ENCODE measurements at places on chromosomes 3 and 15. TPM values are rescaled to one million over a fixed set of nuclear protein-coding genes. Genes with fewer than 3 reads are reported as not detected.
A peak's percentile ranks its signal among the peaks of the same experiment; 100 is the strongest.

GRCh38 chr3:47622671-47623461 lies 44.2 kb upstream of the CSPG5 start:
- DNase-seq: no peak

GRCh38 chr15:73573037-73573436 lies 60.2 kb downstream of the NPTN start:
- DNase-seq: no peak

DNA sequence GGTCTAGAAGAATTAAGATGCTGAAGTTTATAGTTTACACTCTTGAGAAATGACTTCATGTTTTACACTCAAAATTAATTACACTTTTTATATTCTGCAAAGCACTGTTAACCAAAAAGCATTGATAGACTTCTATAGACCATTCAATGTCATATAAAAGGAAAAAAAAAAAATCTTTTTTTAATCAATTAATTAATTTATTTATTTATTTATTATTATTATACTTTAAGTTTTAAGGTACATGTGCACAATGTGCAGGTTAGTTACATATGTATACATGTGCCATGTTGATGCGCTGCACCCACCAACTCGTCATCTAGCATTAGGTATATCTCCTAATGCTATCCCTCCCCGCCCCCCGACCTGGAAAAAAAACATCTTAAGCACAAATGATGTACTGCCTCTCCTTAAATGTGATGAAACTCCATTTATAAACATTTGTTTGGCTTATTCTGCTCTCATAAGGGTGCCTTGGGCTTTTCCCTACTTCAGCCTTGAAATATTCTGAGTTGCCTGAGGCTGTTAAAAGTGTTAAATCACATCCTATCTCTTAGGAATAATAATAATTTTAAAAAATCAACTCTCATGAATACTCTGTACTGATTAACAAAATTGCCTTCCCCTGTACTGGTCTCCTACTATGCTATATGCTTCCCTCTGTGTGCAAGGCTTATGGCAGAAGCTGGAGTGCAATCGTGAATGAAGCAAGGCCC lies 466.9 kb downstream of the SOX2 start:
- DNase-seq: no peak

GRCh38 chr3:173893066-173893465 lies 495.5 kb downstream of the NLGN1 start:
- peak; percentile 0 for DNase-seq

DNA sequence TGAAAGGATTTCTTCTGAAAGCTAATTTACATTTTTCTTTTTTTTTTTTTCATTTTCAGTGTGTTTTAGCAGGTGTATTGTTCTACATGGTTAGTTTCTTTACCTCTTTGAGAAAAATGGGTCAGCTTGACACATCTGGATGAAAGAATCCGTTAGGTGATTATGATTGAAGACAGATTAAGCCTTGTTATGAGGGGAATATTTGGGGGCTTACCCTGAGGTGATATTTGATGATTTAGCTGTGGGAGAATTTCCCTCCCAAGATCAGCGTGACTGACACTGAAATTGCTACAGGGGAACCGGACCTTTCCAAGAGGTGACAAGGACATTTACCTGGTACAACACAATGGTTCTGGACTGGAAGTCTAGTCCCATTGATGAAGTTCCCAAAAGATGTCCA lies 147.5 kb downstream of the NFKBIZ start:
- no peak for DNase-seq

GRCh38 chr3:9934235-9934621 lies 594 bp downstream of the CRELD1 start:
- DNase-seq: no peak

DNA sequence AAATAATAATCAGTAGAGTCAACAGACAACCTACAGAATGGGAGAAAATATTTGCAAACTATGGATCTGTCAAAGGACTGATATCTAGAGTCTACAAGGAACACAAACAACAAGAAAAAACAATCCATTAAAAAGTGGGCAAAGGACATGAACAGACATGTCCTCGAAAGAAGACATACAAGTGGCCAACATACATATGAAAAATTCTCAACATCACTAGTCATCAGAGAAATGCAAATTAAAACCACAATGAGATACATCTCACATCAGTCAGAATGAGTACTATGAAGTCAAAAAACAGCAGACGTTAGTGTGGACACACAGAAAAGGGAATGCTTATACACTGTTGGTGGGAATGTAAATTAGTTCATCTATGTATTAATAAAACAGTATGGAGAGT lies 33.7 kb downstream of the SLC2A2 start:
- peak; percentile 16 for DNase-seq

- no peak for DNase-seq
Measured at GRCh38 chr15:27993996-27994780, 104.9 kb downstream of the OCA2 start.

GRCh38 chr3:61439122-61439458 lies 122.3 kb upstream of the PTPRG start:
- no peak for DNase-seq

DNA sequence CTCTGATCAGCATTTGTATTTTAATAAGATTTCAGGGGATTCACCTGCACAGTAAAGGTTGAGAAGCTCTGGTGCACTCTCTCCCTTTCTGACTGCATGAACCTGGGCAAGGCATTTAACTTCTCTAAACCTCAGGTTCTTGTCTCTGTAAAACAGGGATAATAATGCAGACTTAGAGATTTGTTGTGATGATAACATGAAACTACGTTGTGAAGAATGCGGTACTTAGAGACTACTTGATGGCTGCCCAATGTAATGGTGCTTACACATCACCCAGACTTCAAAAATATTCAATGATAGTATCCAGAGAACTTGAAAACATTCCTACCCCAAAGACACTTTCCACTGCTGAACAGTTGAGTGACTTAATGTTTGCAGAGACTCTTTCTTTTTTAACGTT lies 19.8 kb upstream of the TNFSF10 start:
- peak; percentile 42 for DNase-seq

DNA sequence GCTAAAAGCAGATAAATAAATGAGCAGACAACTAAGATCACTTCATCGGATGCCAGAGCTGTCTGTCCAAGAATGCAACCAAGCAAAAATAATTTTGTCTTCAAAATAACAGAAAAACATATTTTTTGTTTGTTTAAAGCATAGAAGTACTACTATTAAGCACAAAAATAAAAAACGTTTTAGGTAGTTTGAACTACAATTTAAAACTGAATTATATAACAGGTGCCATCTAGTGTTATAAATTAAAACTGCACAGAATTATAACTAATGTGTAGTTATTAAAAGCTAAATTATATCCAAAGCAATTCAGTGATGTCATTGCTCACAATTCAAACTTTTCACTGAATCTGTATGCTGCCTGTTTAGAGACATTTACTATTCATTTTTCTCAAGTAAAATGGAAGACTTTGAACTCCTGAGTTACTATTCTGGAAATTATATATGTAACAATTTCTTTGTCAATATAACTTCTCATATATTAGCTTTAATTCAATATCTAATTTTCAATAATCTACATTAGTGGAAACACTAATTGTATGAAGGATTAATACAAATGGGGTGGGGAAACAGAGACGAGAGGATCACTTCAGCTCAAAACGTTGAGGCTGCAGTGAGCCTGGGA lies 29.5 kb downstream of the LINS1 start:
- peak; percentile 20 for DNase-seq

- no peak for DNase-seq
Measured at GRCh38 chr3:38332201-38332600, 14.4 kb upstream of the XYLB start.

GRCh38 chr15:63365273-63365680 lies 16.4 kb downstream of the CA12 start:
- no peak for DNase-seq

DNA sequence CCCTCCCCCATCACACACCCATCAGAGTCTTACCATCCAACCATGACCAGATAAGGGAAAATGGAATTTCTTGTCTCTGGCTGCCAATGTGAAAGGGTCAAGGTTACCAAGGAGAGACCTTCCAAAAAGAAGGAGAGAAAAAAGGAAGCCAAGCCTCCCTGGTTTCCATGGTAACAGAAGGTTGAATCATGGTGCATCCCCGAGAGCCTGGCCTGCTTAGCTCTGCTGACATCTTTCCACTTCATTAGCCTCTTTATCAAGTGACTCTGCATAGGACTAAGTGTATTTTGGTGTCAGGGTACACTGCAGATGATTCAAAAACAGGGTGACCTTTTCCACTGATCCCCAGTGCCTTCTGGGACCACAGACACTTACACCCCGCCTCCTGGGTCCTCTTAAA lies 225.7 kb upstream of the PPP2R3A start:
- DNase-seq: no peak

DNA sequence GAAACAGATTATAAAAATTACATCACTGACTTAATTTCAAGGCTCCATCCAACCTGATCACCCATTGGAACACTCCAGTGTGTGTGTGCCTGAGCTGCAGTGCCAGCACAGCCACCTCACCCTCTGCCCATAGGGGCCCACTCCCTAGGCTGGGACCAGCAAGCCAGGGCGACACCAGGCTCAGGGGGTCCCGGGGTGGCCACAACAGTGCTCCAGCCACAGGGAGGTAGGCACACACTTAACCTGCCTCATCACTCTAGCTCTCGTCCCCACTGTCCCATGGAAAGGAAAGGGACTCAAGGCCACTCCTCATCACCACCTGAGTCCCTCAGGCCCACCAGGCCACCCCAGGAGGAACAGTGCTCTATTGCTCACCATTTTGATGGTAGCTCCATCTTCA lies 24.9 kb downstream of the ZXDC start:
- no peak for DNase-seq

DNA sequence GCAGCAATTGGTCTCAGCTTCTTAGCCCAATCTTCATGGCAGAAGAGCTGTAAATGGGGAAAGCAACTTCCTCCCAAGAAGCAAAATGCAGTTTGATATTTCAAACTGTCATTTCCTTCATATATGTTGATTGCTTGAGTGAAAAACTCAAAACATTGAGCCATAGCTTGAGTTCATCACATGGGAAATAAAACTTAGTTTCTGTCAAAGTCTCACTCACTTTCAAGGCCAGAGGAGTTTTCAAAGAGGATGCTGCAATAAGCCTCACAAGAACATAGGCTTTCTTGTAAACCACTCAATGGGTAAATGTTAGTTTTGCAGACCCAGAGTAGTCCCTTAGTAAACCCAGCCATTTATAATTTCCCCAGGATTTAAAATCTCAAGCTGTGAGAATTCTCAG lies 29.1 kb upstream of the SUCLG2 start:
- DNase-seq: no peak

- DNase-seq: peak; percentile 61
Measured at GRCh38 chr3:81554388-81554787, 207.1 kb downstream of the GBE1 start.

GRCh38 chr15:65310431-65311137 lies 6.1 kb downstream of the RNU5B-1 start:
- peak; percentile 73 for DNase-seq

GRCh38 chr3:123058505-123058904 lies 8.3 kb upstream of the PDIA5 start:
- no peak for DNase-seq

DNA sequence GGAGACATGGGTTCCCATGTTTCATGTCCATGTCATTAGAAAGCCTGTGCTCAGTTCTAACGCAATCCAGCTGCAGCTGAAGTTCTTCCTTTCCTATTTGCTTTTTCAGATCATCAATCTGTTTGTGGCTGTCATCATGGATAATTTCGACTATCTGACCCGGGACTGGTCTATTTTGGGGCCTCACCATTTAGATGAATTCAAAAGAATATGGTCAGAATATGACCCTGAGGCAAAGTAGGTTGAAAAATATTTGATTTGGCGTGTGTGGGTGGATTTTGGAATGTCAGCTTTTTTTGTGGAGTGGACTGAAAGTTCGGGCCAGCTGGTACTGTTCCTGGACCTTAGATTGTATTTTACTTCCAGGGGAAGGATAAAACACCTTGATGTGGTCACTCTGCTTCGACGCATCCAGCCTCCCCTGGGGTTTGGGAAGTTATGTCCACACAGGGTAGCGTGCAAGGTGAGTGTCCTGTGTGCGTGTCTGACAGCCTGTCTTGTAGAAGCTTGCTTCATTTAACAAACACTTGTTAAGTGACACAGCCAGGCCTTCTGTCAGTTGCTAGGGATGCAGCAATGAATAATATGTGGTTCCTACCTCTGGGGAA lies 69.6 kb downstream of the CHDH start:
- peak; percentile 6 for DNase-seq

GRCh38 chr3:107264888-107265287 lies 112.4 kb upstream of the CCDC54 start:
- DNase-seq: peak; percentile 65

- DNase-seq: no peak
Measured at GRCh38 chr3:126668450-126669401, 13.8 kb upstream of the TXNRD3 start.

DNA sequence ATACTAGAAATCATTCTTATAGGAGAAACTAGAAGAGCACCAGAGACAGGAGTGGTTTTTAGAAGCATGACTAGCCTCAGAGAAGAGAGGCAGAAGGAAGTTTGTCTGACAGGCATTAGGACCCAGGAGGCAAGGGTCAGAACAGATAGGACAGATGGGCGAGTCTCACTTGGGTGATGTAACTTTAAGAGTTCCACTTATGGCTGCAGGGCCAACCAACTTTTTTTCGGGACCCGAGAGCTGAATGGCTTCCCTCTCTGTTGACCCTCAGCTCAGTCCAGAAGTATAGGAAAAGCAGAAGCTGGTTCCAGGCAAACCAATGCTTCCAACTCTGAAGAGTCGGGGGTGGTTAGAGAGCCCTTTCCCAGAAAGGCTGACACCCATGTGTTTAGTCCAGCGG lies 136.6 kb upstream of the SETMAR start:
- no peak for DNase-seq

- DNase-seq: no peak
Measured at GRCh38 chr15:66018488-66018797, 149.2 kb downstream of the RAB11A start.

The FAM81A gene
- under 0.01 TPM for total RNA-seq

The FAM43A gene
- total RNA-seq: 37.0 TPM

The PAQR9 gene
- total RNA-seq: not detected

The HYAL1 gene
- 2.6 TPM for total RNA-seq

The TBC1D2B gene
- 52.2 TPM for total RNA-seq

The PIGZ gene
- 1.7 TPM for total RNA-seq

The ADAMTSL3 gene
- total RNA-seq: under 0.01 TPM

The CISH gene
- total RNA-seq: 0.86 TPM

The OSBPL10 gene
- total RNA-seq: 16.8 TPM

The TMC3 gene
- total RNA-seq: not detected

The LRRC31 gene
- not detected for total RNA-seq

The TYRO3 gene
- 14.5 TPM for total RNA-seq

The LIPH gene
- total RNA-seq: under 0.01 TPM

The KBTBD8 gene
- total RNA-seq: 3.5 TPM

The MOBP gene
- total RNA-seq: not detected

The CD200R1 gene
- total RNA-seq: under 0.01 TPM

The MRPS22 gene
- 98.2 TPM for total RNA-seq

The SENP7 gene
- total RNA-seq: 9.7 TPM
